ENCODE measurements at places on chromosomes 3 and 15.

GRCh38 chr3:86938416-86939105 is 52.4 kb downstream of the VGLL3 start:
- DNase-seq = no peak

GRCh38 chr3:168678730-168679129 is 583.0 kb upstream of the GOLIM4 start:
- DNase-seq = no peak

DNA sequence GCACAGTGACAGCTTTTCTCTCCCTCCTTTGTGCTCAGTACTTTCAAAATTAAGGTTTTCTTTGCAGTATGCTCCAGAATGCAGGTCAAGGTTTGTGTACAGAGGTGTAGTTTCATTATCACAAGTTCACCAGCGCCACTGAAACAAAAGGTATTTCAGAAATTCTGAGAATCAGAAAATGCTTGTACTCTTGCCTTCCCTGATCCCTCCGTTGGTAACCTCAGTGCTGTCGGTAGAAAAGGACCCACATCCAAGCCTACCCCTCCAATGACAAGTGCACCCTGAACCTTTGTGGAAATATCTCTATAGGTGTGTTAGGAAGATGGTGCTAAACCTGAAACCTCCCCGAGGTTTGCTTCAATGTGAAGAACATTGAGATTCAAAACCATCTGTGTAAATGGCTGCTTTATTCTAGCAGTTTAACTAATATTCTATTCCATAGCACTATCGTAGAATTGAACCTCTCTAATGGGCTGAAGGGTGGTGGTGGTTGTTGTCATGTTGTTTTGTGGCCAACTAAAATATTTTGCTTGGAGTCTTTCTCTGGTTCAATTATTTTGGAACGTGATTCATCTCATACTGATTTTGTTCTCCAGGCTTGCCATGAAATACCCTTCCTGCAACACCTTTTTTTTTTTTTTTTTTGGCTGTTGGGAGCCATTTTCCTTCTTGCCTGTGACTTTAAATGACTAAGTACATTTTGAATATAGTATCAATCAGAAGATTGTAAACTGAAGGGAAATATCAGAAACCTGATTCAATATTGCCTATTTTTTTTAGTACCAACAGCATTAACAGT is 20.7 kb downstream of the ZBTB38 start:
- no peak for DNase-seq

GRCh38 chr3:52315977-52316764 is at the start of gene DNAH1:
Gene DNAH1, plus strand, starts transcription at chr3:52316319. Its CDS starts 6,124 bp downstream, at chr3:52322443.
- DNase-seq = no peak

DNA sequence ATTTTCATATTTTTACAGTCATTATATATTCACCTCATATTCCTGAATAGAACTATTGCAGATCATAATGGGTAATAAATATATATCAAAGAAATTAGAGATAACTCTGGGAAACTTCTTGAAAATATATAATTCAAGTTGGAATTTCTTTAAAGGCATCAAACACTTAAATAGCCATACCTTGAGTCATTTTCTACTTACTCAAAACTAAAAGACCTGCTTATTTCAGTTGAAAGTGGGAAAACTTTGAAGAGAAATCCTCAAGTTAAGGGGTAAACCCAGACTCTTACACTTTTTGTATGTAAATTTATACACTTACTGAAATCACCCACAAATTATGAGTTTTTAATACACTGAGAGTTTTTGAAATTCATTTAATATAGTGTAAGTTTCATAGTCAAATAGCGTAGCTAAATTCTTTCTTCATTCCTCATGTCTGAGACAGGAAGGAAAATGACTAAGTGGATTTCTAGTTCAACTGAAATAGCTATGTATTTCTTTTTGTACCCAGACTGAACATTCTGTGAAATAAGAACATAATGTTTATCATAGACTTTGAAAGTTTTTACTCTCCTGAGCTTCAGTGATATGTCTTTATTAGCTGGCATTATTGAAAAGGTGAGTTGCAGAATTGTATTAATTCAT is 4.6 kb upstream of the ALCAM start:
- peak; percentile 15 for DNase-seq

DNA sequence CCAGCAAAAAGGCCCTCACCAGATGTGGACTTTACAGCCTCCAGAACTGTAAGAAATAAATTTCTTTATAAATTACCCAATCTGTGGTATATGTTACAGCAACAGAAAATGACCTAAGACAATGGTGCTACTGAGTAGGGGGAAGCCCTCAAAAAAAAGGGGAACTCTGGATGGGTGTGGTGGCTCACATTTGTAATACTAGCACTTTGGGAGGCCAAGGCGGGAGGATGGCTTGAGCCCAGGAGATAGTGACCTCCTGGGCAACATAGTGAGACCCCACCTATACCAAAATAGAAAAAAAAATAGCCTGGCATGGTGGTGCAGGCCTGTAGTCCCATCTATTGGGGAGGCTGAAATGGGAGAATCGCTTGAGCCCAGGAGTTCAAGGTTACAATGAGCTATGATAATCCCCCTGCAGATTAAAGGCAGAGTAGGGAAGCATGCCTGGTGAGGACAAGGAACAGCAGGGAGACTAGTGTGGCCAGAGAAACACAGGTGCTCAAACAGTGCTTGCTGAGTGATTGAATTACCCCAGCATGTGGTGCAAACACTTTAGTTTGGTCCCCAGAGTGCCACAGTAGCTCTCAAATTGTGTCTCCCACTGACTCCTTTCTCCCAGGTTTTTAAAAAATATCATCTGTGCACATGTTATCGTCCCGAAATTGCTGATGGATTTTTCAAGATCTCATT is 13.9 kb upstream of the USP3 start:
- DNase-seq = no peak

GRCh38 chr3:9870978-9871377 is 9.1 kb downstream of the CIDEC start:
- DNase-seq = no peak

- no peak for DNase-seq
Observed at GRCh38 chr3:190644766-190645165, 130.9 kb downstream of the IL1RAP start.

GRCh38 chr3:127089486-127090145 is 103.3 kb upstream of the PRR23E start:
- no peak for DNase-seq
